ENCODE measurements at places on chromosomes 5 and 9.

- DNase-seq: peak; percentile 35
Measured at GRCh38 chr5:132254321-132254977, 3.0 kb upstream of the PDLIM4 start.

- no peak for DNase-seq
Measured at GRCh38 chr5:139660105-139660922, 12.2 kb downstream of the CXXC5 start.

GRCh38 chr9:112925058-112925641 lies 34.5 kb upstream of the SLC46A2 start:
- DNase-seq: no peak

DNA sequence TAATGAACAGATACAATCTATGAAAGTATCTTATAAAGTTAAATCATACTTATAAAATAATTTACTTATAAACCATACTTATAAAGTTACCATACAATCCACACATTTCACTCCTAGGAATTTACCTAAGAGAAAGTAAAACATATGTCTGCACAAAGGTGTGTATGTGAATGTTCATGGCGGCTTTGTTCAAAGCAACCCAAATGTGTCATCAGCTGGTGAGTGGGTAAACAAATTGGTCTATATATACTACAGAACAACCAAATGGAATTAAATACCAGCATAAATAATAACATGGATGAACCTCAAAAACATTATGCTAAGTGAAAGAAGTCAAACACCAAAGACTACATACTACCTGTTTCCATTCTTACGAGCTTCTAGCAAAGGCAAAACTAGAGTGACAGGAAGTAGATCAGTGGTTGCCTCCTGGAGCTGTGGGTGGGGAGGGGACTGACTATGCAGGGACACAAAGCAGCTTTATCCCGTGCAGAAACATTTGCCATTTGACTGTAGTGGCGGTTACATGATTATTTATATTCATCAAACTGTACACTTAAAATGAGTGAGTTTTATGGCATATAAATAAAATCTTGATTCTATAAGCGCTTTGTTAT lies 10.6 kb downstream of the TRAF1 start:
- DNase-seq: no peak

DNA sequence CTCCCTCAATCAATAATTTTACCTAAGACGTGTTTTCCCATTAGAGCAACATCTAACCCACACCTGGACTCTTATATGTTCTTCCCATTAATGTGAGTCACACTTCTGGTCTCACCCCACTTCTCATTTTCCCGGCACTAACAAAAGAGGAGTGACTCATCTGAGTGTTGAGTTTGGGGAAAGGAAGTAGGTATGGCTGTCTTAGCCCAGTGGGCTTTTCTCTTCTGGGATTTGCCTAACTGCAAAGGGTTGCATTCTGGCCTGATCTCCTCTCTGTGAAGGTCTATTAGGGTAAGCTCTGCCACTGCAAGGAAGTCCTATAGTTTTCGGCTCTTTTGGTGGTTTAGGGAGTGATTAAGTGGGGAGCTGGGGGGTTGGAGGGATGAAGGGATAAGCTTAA lies 195.6 kb downstream of the KIAA0825 start:
- DNase-seq: peak; percentile 59
